ENCODE measurements at places on chromosomes 3 and 15.
A peak's percentile ranks its signal among the peaks of the same experiment; 100 is the strongest.

- no peak for DNase-seq
These were observed 607.4 kb downstream of the NTRK3 start for GRCh38 chr15:87649175-87649574.

- no peak for DNase-seq
These were observed 83.5 kb upstream of the CFAP20DC start for GRCh38 chr3:59133311-59133710.

- no peak for DNase-seq
These were observed 6.3 kb upstream of the COMMD4 start for GRCh38 chr15:75329571-75329970.

- no peak for DNase-seq
These were observed 68.0 kb upstream of the ADPGK start for GRCh38 chr15:72851586-72851985.

DNA sequence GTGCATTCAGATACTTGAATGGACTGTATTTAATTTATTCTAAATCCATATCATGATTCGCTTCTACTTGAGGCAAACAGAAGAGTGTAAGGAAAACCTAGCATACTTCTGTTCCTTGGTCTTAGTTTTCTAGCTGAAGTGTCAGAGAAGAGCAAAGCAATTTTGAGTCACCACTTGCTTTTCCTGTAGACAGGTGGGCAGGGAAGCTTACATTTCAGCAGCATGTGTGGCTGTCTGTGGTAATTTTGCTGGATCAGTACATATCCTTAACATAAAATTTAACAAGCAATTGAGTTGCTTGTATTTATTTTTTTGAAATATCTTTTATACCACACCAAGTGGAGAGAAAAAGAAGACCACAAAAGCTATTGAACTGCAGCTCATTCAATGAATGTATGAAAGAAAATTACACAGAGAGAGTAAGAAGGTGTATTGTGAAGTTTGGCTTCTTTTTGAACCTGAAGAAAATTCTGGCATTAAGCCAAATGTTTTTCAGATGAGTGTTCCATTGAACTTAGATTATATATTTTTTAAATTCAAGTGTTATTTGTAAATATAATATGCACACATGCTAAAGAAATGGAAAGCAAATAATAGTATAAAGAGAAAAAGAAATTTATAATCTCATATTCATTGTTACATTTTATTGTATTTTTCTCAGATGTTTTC is 747.6 kb downstream of the NAALADL2 start:
- no peak for DNase-seq

DNA sequence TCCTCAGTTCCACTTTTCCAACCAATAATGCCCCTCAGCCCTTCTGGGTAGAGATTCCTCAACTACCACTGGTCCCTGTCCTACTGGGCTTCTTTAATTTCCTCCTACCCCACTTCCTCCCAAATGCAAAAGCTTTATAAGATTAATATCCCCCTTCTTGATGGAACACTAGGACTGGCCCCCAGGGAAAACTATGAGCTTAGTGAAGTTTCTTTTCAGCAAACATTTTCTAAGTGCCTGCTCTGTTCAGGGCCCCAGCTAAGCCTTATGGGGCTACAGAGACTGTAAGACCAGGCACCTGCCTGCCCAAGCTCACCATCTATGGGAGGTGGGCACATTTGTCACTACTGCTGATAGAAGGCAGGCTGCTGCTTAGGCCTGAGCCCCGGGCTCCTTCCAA is 79.4 kb downstream of the RPLP1 start:
- no peak for DNase-seq

- no peak for DNase-seq
These were observed 111.5 kb downstream of the GABRG3 start for GRCh38 chr15:27082526-27082925.

DNA sequence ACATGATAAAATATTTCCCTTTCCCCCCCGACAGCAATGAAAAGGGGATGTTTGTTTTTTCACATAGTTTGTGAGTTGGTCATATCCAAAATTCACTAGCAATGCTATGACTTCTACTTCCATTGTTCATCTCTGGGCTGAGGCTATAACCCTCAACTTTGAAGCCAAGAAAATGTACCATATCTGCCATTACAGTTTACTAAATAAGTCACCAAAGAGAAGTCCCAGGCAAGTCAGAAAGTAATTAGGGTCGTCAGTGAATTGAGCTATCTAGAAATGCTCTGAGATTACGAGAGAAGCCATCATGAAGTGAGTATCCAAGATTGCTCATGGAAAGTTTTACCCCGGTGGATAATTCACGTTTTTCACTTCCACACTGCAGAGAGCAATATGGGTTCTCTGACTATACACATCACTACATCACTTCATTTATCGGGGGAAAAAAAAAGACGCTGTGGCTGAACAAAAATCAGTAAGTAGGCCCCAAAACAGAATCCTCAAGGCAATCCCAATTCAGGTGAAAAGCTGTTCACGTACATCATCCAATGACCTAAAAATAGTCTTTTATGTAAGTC is 1.4 kb downstream of the PEAK1 start:
- DNase-seq, result peak; percentile 24

DNA sequence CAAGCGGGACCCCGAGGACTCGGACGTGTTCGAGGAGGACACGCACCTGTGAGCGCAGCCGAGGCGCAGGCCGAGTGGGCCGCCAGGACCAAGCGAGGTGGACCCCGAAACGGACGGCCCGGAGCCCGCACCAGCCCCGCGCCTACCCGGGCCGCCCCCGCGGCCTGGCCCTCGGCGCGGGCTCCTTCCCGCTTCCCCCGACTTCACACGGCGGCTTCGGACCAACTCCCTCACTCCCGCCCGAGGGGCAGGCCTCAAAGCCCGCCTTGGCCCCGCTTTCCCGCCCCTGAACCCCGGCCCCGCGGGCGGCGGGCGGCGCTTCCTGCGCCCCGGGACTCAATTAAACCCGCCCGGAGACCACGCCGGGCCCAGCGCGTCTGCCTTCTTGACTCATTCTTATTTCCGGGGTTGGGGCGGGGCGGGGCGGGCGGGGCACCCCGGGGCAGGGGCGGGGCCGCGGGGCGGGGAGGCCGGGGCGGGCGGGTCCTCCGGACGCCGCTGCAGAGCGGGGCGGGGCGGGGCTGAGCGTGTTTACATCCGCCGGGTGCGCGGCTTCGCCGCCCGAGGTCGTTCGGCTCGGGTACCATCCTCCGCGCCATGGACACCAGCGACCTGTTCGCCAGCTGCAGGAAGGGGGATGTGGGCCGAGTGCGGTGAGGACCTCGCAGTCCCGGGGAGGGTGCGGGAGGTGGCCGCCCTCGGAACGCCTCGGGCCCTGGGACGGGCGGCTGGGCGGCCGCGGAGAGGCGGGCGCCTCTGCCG is at the start of gene ABTB1:
ABTB1 (plus strand) TSS at position 524 of the 762 bp plus-strand sequence; CDS start at position 598, 74 bp downstream.
- peak; percentile 89 for DNase-seq

DNA sequence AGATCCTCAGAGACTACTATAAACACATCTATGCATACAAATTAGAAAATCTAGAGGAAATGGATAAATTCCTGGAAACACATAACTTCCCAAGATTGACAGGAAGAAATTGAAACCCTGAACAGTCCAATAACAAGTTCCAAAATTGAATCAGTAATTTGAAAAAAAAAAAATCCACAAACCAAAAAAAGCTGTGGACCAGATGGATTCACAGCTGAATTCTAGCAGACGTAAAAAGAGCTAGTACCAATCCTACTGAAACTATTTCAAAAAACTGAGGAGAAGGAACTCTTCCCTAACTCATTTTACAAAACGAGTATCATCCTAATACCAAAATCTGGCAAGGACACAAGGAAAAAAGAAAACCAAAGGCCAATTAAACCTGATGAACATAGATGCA is 77.0 kb upstream of the FXR1 start:
- DNase-seq, result no peak

Measured in right hindlimb (tissue), 1 donor.